ENCODE measurements at places on chromosomes 11 and 22.

DNA sequence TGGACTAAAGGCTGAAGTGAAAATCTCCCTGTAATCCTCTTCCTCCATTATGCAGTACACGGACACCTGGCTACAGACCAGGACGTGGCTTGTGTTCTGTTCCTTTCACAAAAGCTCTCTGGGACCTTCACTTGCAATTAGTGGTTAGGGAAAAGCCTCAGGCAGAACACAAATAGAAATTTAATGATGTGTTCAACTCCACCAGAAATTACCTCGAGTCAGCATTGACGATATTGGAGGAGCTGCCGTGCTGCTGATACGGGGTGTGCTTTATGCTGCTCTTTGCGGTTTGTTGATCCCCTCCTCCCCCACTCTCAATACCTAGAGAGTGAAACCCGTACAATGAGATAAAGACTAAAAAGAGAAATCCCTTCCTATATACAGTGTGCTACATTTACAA, 48.9 kb downstream of the POLD3 start:
- no peak for DNase-seq

- no peak for DNase-seq
Measured at GRCh38 chr11:57410287-57410686, 16.6 kb downstream of the SLC43A3 start.

- DNase-seq: no peak
Measured at GRCh38 chr22:24580276-24580675, 12.6 kb downstream of the LRRC75B start.

GRCh38 chr11:71558996-71559395, 6.4 kb upstream of the KRTAP5-10 start:
- DNase-seq: no peak

DNA sequence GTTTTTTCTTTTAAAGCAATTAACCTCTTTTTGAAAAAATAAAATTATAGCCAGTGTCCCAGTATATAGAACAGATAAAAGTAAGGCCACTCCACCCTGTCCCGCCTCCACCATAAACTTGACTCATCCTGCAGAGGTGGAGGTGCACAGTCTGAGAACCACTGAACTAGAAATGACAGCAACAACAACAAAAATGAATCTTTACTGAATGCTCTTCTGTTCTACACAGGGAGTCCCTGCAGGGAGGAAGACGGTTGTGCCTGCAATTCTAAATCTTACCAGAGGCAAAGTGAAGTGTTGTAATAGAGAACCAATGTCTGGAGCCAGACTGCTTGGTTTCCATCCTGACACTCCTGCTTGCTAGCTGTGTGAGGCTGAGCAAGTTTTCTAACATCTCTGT, 162.3 kb downstream of the FBXO7 start:
- DNase-seq: no peak

DNA sequence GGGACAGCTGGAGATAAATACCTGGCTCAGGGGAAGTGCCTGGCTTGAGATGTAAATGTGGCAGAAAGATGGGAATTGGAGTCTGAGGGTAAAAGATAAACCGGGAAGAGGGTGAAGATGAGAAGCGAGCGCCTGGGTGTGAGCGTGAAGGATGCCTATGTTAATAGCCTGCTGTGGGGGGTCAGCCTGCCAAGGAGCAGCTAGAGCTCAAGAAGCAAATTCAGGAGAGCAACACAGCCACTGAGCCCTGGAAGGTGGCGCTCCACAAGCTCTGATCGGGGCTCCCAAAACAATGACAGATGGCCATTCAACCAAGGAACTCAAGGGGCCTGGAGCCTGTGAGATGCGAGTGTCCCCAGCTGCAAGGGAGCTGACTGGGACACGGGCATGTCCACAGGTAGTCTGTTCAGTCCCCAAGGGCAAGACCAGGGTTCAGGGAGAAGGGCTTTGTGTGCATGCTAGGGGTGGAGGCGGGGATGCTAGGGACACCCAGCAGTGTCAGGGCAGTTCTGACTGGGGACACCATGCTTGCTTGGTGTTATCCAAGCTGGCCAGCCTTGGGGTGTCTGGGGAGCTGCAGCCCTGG, 2.8 kb downstream of the GSC2 start:
- DNase-seq: no peak

DNA sequence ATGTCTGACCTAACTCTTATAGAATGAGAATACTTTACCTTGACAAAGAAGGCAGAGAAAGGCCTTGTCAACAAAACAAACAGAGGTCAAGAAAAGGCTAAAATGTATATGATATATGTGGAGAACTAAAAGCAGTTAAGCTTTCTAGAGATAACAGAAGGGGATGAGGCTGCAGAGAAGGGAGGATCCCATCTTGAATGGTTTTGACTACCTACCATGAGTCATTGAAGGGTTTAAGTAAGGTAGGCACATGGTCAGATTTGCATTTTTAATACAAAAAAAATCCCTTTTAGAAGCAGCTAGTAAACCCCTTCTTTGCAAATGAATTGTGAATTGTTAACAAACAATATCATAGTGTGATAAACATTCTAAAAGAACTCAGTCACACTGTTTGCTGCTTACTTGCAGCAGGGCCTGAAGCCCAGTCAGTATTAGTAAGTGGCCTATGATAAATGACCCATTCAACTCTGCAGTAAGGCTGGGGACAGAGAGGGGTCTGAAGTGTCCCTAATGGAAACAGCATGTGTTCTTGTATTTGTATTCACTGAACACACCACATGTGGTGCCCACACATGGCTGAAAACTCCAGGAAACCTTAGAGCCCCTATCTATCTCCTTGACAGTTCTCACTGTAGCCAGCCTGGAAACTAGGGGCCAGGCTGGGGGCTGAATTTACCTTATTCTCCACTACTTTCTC, 328.8 kb upstream of the PITPNB start:
- DNase-seq: no peak

- no peak for DNase-seq
Measured at GRCh38 chr22:50684986-50685385, 12.4 kb downstream of the SHANK3 start.

DNA sequence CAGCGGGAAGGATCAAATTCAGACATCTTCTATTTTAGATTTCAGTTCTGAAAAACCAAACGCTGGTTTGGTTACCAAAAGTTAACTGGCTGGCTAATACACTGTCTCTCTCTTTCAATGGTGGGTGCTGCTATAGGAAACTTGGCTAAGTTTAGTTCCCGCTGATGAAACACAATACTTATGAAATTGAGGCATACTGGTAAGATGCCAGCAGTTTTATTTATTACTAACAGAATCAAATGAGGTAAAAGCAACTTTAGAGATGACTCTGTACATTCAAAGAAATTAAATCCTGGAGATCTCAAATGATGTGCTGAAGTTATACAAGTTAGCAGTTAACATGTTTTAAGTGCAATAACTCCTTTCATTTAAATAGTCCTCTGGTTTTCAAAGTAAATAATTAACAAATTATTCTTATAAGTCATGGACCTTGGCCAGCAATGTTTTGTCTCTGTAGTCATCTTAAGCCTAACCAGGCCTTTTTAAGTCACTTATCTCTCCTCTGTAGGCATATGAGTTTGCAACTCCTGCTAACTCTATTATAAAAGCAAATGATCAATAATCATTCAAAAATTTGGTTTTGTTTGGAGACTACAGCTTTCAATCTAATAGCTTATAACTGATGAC, 54.8 kb downstream of the PAK1 start:
- no peak for DNase-seq

GRCh38 chr11:72737336-72737735, 14.9 kb downstream of the ARAP1 start:
- no peak for DNase-seq

DNA sequence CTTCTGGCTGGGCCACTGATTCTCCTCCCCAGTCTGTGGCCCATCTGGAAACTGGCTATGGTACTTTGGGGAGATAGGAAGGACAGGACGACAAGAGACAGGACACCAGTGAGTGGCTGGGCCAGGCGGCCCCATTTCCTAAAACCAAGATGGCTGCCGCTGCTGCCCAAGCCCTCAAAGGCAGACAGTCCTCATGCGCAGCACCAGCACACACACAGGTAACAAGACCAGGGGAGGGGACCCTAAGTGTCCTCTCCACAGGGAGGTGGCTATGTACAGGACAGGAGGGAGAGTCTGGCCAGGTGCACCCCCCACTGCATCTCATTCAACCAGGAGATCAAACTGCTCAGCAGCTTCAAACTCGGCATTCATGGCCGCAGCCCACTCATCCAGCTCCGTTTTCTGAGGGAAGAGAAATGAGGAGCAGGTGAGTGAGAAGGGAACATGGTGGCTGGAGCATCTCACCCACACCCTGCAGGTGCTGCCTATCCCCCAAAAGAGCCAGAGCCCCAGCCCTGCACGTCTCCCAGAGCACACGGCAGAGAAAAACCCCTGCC, 5.0 kb downstream of the CDCA5 start:
- DNase-seq: no peak

GRCh38 chr22:41301085-41302020, at the start of gene ZC3H7B:
Gene ZC3H7B (plus strand): TSS chr22:41301525. CDS start chr22:41320661, 19,136 bp downstream.
- DNase-seq: peak; percentile 67

DNA sequence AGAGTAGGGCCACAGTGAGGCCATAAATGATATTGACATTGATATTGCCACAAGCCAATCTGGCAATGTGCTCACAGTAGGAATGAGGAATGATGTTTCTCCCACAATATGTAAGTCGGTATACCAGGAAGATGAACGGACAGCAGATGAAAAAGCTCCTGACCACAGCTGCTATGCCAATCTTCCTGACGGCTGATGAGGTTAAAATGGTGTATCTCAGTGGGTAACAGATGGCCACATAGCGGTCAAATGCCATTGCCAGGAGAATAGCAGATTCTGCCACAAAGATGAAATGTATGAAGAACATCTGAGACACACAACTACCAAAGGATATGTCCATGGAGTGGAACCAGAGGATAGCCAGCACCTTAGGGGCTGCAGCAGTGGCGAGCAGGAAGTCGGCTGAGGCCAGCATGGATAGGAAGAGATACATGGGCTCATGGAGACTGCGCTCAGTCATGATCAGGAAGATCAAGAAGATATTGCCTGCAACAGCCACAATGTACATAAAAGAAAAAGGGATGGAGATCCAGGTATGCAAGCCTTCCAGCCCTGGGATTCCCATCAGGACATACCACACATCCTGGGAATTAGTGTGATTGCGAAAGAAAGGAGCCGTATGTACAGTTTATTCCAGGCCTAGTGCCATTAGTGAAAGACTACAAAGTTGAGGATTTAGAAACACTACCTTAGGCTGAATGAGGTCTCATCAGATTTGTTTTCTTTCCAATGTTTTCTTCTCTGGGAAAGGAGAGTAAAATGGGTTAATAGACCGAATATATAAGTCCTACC, 22.2 kb downstream of the OR51V1 start:
- no peak for DNase-seq

DNA sequence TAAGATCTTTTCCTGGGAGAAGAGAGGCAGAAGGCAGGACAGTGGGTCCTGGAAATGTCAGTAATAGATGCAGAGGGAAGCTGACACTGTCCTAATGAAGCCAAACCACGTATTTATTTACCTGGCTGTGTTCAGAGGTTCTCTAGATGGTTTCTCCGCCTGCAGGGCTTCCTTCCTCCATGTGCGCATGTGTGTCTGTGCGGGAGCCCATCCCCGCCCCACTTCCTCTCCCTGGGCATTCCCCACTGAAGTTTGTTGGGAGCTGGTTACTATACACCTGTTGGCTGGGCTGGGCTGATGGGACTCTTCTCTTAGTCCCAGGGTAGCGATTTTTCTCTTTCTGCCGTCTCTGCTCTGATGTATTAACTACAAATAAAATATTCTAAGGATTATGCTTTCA, 204.9 kb upstream of the TBCEL start:
- DNase-seq: no peak

DNA sequence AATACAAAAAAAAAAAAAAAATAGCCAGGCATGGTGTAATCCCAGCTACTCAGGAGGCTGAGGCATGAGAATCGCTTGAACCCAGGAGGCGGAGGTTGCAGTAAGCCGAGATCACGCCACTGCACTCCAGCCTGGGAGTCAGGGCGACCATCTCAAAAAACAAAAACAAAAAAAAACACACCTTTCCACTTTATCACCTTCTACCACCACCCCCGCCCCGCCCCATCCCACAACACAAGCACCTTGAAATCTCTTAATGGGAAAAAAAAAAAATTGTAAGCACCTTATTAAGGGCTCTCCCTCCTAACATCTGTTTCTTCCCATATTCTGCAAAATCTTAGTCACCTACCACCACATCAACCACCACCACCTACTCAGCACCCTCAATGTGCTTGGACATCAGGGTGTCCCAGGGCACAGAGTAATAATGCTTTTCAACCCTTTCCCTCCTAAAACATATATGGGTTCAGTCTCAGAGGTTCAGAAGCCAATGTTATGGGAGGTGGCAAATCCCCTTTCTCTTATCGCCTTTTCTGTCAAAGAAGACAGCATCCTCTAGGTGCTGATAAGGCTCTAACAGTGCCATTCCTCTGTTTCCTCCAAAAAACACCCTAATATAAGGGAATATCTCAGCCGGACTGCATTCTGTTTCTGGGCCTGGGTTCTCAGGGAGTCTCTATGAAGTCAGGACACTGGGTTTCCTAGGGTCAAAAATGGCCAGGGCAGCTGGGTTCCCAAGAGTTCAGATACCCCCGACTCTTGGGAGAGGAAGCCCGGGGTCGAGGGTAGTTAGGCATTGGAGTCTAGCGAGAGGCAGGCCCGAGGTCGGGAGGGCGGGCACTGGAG, 718 bp downstream of the INTS5 start:
- DNase-seq: no peak

DNA sequence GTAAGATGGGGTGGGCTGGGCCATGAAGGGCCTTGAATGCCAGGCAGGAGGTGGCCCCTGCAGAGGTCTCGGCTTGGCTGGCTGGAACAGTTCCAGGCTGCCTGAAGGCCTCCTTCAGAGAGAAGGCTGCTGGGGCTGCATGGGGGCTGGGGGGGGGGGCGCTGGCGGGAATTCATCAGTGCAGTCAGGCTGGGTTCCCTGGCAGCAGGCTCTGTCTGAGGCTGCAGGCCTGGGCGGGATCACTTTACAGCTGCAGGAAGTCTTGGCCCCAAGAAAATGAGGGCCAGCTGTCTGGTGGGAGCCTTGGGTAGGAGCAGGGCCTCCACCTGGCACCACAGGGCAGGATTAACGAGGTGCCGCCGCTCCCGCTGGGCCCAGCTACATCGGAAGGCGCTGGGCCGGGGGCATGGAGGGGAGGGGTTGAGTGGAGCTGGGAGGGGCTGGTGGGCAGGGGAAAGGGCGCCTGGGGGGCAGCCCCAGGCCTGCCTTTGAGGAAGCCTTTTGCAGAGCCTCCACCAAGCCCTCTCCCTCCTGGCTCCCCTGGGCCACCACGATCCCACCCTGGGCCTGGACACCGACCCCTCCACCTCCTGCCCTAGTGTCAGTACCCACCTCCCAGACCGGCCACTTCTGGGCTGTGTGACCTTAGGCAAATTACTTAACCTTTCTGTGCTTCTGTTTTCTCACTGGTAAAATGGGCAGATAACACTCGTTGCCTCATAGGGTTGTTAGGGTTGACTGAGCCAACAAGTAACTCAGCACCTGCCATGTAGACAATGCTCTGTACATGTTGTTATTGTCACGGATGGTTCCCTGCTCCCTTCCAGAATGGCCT, 31.0 kb upstream of the HMOX1 start:
- no peak for DNase-seq

DNA sequence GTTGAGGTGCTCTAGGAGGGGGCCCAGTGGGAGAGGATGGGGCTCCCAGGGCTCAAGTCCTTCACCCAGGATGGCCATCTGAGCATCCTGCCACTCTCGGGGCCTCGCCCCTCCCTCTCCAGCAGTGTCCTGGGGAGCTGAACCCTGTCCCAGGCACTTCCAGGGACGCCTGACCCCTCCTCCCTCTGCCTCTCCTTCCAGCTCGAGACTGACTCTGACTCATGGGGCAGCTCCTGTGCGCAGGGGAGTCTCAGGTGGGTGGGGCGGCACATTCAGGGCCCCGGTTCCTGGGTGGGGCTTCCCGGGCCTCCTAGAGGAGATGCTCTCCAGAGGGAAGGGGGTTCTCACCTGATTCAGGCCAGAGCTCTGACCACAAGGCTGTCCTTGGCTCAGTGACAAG, 77.1 kb upstream of the IGLL5 start:
- no peak for DNase-seq

Data from activated CD8-positive, alpha-beta memory T cell treated with anti-CD3 and anti-CD28 coated beads for 1 hour (primary cell).